ENCODE measurements at places on chromosomes 1 and 21.

DNA sequence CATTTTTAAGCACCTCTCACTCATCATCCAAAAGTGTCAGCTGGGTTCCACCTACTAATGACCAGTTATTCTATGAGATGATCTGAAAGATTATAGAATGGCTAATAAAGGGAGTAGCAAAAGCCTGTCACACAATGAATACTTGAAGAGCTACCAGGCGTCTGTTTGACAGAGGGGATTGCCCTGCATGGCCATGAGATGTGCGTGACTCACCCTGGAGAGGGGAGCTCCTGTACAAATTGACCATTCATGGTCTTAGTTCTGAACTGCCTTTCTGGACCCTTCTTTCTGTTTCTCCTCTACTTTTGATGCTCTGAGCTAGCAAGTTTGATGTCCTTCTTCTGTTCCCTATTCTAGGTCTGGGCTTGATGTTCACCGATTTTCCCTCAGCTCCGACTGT, 85.2 kb upstream of the ABCD3 start:
- no peak for DNase-seq

- DNase-seq, result no peak
These were observed 35.3 kb downstream of the RERE start for GRCh38 chr1:8782001-8782620.

DNA sequence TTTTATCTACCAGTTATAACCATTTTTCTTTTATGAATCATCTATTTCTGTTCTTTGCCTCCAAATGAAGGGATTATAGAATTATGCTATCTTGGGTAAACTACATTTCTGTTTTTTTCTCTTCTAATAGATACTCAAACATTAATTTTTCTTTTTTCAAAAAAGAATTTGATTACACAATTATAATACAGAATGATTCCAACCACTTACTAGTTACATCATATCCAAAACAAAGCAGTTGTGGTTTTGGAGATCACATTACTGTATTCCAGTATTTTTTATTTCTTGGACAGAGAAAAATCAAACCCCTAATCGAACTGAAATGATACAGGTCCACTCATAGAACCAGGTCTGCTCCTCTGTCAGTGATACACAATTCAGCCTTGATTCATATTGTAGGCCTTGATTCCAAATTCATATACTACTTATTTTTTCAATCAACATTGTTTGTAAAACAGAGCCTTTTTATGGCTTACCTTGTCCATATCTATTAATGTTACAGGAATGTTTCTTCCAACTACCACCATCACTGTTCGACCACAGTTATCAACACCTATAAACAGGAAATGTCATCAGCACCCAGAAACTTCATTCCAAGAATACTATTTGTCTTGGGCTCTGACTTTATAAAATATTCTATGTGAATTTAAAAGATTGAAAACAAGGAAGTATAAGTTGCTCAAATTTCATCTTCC, 43.2 kb downstream of the GDAP2 start:
- no peak for DNase-seq

DNA sequence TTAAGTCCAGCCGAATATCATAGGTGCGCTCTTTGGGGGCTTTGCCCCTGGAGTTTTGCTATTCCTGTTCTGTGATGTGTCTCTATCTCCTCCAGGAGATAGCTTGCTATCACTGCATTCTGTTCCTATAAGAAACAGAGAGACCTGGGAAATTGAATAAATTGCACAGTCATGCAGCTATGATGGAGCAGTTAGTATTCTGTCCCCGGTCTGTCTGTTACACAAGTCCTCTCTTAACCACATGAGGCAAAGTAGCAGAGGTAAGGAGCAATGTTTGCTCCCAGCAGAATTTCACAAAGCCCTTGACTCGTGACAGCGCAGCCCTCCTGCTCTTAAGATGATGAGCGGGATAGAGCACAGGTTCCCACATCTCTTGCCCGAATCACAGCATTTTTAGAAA, 63.9 kb upstream of the GRHL3 start:
- DNase-seq, result no peak

DNA sequence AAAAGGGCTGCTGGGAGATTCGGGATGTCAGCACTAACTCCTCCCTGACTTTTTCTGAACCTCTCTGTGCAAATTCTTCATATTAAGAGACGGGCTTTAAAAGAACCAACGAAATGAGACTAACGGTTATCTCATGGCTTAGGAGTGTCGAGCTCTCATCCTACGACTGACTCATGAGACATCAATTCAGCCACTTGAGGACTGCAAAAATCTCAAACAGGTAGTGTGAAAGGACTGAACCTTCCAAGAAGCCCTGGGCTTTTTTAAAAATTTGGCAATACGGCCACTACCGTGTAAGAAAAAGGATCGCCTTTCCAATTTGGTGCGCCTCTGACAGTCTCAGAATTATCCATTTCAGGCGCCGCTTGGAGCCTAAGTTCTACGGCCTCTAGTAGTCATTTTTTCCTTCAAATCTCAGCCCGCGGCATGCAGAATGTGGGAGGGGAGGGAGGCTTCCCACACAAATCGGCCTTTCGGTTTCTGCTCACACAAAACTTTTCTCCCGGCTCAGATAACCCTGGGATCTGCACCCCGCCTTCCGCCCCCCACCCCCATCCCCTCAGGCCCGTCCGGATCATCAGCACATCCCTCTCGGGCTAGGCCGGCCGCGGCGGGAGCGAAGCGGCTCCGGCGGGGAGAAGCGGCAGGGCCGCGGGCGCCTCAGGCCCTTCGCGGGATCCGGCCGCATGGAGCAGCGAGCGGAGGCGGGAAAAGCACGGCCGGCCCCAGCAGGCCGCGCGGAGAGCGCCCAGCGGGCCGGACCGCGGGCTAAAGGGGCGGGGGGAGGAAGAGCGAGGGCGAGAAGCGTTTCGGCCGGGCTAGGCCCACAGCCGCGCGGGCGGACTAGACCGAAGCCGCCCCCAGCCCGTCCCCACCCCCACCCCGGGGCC, 618 bp downstream of the HNRNPR start:
- DNase-seq, result peak; percentile 49

DNA sequence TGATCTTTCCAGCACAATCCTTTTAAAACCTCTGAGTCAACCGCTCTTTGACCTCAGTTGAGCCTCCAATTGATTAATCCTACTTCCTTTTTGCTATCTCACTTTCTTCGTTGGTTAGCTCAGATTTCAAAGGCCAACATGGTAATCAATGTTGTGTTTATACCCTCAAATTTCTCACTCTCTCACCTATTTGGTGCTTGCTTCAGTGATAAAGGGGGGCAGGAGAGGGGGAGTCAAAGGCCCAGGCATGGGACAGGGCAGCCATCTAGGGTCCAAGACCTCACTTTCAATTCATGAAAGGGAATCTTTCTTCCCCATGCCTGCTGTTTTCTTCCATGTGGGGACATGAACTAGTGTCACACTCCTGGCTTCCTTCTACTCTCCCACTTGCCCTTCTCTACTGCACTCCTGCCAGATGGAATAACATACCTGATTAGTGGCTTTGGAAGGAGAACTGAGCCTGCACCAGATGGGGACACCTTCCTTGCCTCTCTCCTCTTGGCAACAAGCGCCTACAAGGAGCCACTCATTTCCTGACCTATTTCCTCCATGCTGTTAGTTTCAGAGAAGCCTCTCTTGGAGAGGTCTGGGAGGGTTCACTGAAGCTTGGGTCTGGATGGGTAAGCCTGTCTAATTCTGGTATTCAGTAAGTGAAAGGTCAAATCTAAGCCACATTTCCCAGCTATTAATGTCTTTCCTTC, 73.3 kb upstream of the ARHGAP29 start:
- DNase-seq, result no peak

DNA sequence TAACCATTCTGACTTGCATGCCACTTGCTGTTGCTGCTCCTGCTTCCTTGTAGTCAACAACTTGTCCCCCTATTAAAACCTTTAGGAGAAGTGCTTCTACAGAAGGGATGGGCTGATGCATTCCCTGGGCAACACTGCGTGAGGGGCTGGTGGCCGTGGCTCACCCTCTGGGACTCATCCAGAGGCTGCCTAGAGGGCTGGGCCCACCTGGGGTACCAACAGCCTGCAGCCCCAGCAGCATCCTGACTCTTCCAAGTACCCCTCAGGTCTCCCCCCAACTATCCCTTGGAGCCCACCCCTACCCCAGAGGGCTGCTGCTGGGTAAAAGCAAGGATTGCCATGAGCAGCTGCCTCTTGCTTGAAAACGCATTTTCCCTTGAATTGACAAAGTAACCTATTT, 34.7 kb upstream of the LHX4 start:
- no peak for DNase-seq

DNA sequence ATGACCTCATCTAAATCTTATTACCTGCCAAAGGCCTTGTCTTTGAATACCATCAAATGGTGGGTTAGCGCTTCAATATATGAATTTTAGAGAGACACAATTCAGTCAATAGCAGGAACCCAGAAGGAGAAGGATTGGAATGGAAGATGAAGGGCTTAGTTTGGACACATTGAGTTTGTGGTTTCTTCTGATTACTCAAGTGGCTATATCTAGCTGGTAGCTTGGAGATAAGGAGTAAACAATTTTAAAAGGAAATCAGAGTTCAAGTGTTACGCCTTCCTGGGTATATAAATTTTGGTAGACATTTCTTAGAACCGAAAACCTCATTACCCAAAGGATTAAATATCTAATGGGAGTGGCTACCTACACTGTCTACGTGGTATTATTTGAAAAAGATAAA, 80.2 kb downstream of the RGS2 start:
- DNase-seq, result no peak

DNA sequence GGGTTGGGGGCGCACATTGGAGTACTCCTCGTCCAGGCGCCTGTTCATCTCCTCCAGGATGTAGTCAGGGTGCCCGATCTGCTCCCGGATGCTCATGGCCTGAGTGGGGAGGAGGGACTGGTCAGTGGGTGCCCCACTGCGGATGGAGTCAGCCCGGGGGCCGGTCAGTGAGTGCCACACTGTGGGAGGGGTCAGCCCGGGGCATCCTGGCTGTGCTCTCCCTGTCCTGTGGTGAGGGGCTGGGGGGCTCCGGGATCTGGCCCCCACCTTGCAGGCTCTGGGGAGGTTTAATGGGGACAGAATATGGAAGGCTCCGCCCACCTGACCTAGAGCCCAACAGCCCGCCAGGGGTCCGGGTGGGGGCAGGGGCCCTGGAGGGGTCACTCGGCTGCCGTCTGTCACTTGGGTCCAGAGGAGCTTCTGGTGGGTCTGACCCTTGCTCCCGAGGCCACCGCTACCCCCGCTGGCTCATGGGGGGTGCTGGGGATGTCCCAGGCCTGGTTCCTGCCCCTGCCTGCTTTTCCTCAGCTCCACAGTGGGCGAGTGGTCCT, 8.8 kb downstream of the PRXL2B start:
- no peak for DNase-seq

All from Caco-2 (cell line).